GM19239 (cell line): ENCODE measurements at places on chromosomes 5 and 9.

DNA sequence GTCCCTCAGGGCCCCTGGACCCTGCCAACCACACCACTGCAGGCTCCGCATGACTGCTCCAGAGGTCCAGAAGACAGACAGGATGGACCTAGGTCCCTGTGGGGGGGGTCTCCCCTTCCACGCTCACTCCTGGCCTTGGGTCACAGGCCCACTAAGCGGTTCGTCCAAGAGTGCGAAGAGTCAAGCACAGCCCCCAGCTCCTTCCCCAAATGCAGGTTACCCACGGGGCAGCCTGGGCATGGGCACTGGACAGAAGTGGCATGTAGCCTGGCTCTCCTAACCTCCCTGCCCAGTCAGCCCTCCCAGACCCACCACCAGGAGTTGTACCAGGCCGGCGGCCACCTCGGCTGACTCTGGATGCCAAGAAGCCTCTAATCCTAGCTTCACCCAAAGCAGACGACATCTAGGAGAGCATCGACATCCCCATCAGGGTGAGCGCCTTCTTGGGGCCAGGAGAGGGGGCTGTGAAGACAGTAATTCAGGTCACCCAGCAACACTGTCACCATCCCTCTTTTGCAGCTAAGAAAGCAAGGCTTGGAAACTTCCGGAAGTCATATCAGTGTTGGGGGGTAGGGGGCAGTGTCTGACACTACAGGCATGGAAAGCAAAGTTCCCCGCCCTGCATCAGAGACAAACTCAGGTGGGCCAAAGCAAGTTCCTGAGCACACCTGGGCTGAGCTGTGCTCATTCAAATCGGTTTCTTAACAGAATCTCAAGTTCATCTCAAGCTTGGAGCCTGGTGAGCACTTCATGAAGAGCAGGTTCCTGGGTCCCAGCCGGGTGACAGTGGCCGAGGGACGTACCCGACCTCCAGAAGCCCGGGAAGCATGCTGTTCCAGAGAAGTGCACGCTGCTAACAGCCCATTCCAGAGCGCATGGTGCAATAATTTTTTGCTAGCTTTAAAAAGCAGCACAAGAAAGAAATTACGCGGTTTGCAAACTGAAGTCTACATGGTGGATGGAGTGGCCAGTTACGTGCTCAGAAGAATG, 68.7 kb downstream of the SEMA4D start:
- no peak for DNase-seq

DNA sequence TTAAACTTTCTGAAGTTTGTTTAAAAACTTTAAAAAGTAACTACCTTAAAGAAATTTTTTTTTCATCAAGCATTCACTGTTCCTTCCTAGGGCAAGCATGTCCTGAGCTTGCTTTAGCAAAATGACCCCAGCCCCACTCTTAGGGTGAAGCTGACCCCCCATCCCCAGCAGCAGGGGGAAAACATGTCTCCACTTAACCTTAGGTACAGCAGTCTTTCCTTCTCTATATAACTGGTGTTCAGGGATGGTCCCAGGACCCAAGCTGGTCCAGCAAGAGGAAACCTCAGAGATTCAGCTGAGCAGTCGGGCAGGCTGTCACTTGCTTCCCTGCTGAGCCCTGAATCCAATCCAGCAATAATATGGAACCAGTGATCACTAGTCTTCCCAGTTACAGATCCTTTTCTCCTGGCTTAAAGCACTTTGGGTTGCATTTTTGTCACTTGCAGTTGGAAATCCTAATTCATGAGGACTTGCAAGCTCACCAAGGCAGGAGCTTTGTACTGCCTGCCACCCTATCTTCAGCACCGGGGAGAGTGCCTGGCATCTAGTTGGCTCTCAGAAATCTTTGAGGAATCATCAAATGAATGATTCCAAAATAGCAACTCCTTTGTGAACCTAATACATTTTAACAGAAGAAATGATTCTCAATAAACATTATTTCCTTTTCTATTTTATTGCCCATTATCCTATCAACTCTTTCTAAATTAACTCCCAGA, 91.2 kb downstream of the FSTL4 start:
- DNase-seq: no peak

GRCh38 chr5:177966839-177967166, 29.2 kb downstream of the PROP1 start:
- no peak for DNase-seq

GRCh38 chr5:53110156-53110555, 599 bp upstream of the MOCS2 start:
- no peak for DNase-seq

DNA sequence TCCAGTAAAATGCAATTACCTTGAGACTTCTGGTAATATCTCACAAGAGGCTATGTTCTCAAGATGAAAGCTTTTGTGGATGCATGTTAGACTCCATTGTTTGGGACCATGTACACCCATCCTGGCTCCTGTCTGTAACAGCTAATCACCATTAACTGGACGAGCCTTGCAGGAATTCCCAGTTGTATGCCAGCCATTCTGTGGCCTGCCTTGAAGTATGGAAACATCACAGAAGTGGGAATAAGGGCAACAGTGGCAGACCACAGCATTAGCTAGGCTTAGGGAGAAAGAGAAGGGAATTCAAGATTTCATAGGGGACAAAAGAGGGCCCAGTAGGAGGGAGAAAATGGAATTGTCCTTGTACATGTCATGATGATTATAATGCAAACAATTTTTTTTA, 79.0 kb downstream of the RORB start:
- DNase-seq: no peak

- no peak for DNase-seq
Measured at GRCh38 chr9:82495884-82496777, 507.6 kb downstream of the SPATA31D1 start.

DNA sequence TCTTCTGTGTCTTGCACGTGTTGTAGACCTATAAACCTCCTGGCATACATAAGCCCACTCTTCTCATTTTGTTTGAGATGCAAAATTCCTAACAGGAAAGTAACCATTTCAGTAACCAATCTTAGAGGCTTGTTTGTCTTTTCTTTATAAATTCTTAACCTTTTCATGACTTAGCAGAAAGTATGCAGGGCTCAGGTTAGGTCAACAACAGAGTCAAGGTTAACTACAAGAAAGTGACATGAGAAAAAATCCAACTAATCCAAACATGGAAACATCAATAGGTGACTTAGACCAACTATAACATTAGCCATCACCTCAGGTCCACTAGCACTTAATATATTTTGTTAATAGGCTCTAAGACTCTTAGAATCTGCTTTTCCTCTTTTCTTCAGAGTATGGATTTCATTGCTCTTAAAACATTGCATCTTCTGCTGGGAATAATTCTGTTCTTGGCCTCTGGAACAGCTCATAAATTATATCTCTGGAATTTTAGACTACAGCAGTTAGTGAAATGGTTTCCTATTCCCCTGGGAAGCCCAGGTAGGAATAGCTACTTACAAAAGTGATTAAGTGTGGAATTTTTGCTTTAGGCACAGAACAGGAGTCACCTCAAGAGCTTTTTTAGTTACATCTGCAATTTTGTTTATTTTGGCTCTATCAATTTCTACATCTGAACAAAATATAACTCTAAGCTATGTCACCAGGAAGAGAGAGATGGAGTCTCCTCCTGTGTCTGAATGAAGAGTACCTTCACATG, 155.3 kb upstream of the ANKRD55 start:
- no peak for DNase-seq

DNA sequence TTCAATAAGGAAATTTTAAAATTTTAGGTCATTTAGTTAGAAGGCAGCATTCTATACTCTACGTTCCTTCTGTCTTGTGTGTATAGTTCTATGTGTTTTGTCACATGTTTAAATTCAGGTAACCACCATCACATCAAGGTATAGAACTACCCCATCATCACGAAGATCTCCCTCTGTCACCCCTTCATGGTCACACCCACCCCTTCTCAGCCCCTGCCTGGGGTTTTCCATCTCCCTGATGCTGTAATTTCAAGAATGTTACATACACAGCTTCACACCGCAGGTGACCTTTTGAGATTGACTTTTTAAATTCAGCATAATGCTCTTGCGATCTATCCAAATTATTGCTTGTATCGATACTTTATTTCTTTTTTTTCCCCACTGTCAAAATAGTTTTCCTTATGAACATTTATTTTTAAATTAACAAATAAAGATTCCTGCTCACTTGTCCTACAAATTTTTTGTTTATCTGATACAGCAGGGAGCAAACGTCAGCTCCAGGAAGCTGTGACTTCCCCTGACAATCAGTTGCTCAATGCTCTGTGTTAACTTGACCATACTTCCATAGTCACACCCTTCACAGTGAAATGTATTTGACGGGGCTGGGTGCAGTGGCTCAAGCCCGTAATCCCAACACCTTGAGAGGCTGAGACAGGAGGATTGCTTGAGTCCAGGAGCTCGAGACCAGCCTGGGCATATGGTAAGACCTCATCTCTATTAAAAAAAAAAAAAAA, 10.2 kb downstream of the BTNL8 start:
- no peak for DNase-seq

DNA sequence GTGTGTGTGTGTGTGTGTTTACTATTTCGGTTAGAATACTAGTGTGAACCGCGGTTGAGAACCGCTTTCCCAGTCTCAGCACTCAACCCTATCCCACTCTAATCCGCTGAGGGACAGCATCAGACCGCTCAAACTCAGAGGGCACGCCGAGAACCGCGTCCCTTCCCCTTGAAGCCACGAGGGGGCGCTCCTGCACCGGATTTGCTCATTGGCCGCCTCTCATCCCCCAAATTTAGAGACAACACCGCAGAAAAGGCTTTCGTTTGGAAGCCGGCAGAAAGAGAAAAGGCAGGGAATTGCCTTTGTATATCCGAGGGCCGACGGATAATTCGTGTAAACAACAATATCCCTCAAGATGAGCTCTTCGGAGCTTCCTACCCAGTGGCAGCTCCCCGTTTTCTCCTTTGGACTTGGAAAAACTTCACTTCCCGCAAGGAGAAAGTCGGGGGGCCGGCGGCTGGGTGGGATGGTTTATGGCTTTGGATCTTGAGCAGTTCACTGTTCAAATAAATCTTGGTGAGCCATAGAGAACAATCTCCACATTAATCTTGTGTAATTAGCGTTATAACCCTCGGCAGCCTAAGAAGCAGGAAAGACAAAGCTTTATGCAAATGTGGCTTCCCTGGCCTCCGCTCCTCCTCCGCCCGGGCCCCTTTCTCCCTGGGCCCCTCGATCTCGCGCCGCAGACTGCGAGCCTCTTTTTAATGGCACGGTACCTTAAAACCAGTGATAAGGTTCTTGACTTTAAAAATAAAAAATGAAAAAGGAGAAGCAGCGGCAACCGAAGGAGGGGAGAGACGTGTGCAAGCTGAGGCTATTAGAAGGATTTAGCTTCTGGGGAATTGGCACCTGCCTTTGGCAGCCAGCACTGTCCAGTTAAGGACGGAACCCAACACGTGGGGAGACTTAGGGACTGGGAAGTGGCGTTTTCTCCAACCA, 296.8 kb downstream of the PARP8 start:
- peak; percentile 68 for DNase-seq

DNA sequence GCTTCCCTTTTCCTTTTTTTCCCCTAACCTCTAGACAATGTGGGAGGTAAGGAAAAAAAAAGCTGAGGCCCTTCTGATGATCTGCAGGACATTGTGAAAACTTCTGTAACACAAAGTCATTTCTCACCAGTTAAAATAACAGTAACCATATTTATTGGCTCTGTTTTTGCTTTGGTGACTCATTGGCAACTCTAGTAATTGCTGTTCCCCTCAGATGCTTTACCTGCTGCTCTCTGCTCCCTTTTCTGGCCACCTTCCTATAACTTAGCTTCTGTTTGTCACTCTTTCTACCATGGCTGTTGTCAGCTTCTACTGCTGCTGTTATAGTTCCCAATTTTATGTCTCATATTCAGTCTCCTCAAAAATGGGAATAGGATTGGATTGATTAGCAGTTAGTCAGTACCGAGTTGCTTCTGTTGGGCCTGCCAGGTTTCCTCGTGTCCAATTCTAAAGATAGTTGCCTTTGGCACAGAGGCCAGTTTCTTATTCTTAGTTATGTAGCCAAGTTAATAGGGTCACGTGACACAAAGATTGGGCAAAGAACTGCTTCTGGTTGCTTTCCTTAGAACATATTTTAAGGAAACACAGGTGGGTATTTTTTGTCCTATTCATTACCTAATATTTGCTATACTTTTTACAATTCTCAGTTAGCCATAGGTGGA, 16.8 kb downstream of the SCAMP1 start:
- no peak for DNase-seq

DNA sequence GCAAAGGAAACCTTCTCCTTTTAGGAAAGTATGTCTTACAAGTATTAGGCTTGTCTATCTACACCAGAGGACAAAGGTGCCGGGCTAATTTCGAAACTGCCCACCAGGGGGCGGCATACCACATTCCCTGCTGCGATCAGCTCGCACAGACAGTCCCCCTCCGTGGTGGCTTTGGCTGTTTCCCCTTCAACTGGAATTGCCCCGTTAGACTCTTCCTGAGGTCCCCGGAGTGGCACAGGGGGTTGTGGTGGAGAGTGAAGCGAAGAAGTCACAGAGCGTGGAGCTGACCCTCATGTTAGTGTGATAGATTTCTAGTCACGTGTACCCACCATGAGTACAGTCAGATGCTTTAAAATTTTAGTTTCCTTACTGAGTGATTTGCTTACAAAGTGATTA, 17.5 kb downstream of the PTTG1 start:
- DNase-seq: peak; percentile 31

- DNase-seq: no peak
Measured at GRCh38 chr5:136198453-136198852, 5.5 kb upstream of the SMIM32 start.

GRCh38 chr5:7015586-7016256, 302.5 kb downstream of the TENT4A start:
- DNase-seq: no peak

- DNase-seq: no peak
Measured at GRCh38 chr9:22116758-22117157, 107.7 kb upstream of the CDKN2B start.

DNA sequence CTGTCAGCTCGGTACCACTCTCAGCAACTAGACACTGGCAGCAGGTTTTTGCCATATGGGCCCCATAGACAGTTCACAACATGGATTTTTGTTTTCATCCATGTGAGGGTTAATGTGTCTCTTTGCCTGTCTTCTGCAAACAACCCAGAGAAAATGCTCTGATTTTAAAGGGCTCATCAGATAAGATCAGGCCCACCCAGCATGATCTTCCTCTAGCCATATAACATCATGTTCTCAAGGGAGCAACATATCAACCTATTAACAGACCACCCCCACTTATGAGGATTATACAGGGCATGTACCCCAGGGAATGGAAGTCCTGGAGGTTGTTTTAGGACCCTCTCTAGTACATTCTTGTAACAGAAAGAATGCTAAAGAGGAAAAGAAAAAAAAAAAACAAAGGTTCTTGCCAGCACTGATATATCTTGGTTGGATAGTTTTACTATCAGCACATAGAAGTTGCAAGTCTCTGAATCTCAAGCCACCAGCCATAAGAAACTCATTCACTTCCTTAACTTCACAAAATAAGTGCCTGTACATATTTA, 1015.1 kb downstream of the TLE4 start:
- no peak for DNase-seq
